ENCODE measurements at places on chromosomes 6 and 20.

DNA sequence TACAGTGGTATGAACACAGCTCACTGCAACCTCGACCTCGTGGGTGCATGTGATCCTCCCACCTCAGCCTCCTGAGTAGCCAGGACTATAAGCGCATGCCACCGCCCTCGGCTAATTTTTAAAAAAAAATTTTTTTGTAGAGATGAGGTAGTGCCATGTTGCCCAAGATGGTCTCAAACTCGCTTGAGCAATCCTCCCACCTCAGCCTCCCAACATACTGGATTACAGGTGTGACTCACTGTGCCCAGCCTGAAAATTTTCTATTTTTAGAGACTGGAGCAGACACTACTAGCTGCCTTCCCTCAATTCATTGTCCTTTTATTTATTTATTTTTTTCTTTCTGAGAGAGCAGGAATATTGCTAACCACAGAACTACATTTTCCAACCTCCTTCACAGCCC, 20.3 kb upstream of the GTF3C6 start:
- no peak for DNase-seq

GRCh38 chr6:118750143-118750542, 98.8 kb upstream of the CEP85L start:
- DNase-seq: no peak

DNA sequence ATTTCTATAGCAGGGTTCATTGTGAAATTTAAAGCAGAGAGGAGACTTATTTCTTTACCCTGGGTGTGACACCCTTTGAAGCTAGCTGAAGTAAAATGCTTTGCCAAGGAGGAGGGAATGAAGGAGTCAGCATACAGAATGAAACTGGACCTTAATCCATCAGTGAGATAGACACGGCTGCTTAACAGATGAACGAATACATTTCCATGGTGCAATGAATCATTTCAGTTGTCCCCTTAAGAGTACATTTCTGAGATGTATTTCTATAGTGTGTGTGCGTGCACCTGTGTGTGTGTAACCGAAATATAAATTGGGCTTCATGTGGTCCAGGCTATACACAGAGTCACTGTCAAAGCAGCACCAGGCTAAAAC, 73.8 kb upstream of the CD93 start:
- no peak for DNase-seq

- DNase-seq: no peak
Observed at GRCh38 chr6:27834384-27834783, 77.8 kb downstream of the OR2B2 start.

DNA sequence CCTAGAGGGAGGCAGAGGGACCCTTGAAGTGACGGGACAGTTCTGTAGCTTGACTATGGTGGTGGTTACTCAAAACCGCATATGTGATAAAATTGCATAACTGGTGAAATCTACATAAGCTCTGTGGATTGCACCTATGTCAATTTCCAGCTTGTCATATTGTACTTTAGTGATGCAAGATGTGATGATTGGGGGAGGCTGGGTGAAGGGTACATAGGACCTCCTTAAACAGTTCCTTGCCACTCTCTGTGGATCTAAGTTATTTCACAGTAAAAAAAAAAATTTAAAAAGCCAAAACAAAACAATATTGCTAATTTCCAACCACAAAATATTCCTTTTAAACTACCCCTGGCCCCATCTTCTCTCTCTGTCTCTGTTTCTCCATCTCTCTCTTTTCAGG, 472.6 kb upstream of the SULF2 start:
- no peak for DNase-seq

DNA sequence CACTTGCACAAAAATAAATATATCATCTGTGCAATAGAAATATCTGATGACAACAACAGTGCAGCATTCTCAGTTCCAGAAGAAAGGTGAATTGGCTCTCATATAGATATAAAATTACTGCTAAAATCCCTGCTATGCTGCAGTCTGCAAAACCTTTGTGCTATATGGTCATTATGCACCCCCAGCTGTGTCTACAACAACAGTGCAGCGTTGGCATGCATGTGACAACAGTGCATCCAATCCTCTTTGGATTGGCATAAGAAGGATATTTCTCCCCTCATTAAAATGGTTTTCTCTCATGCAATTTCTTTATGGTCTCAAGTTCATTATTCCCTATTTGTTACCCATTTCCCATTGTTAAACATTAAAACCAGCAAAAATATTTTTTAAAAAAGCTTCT, 23.1 kb downstream of the OR2B6 start:
- DNase-seq: no peak

DNA sequence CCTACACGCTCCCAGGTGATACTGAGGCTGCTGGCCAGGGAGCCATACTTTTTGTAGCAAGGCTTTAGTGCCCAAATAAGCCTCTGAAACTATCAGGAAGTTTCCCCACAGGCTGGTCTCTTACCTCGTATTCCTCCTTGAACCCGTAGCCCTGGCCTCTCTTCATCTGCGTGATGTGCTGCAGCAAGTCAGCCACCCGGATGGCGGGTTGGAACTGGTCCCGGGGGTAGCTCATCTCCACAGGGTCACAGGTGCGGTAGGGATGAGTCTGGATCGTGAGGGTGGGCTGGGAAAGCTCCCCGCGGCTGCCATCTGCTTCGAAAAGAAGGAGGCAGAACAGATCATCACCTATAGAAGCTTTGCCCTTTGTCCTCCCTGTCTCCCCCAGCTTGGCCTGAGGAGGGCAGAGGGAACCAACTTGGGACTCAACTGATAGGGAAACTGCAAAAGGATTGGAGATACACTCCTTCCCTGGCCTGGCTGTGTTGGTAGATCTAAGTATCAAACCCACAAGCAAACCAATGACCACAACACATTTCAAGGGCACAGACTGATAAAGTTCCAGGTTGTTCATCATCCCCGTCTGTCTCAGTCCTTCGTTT, 543.2 kb upstream of the CHD6 start:
- no peak for DNase-seq

DNA sequence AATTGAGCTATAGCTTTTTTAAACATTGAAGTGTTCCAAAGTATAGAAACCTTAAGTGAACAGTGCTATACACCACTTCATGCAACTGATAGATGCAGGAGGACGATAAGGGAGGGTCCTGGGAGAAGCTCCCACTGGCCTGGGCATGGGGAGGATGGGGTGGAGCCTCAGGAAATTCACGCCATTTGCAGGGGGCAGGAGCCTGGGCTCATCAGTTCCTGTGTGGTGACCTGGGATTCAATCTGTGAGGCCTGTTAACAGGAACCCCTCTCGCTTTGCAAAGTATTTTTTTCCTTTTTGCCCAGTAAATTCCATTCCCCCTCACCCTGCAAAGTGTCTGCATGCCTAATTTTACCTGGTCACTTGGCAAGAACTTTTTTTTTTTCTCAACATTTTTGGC, 11.0 kb upstream of the ASCC3 start:
- DNase-seq: no peak

- no peak for DNase-seq
Observed at GRCh38 chr20:25382704-25383370, 7.8 kb downstream of the ABHD12 start.

- DNase-seq: no peak
Observed at GRCh38 chr6:79420054-79420453, 117.2 kb downstream of the LCA5 start.

DNA sequence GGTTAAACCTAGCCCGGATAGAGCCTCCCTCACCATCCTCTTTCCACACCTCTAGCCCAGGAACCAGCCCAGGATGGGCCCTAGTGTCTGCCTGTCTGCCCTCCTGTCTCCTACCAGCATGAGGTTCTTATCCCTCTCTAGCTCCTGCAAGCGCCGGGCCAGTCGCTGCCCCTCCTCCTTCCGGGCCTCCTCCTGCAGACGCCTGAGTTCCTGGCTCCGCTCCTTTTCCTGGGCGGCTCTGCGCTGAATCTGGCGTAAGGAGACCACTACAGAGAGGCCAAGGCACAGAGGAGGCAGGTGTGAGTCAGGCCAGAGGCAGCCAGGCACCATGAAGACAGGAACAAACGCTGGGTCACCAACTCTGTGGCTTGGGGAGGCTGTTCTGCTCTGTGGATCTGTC, 4.3 kb upstream of the PSORS1C2 start:
- no peak for DNase-seq

GRCh38 chr20:51960047-51960675, 157.8 kb upstream of the SALL4 start:
- no peak for DNase-seq

DNA sequence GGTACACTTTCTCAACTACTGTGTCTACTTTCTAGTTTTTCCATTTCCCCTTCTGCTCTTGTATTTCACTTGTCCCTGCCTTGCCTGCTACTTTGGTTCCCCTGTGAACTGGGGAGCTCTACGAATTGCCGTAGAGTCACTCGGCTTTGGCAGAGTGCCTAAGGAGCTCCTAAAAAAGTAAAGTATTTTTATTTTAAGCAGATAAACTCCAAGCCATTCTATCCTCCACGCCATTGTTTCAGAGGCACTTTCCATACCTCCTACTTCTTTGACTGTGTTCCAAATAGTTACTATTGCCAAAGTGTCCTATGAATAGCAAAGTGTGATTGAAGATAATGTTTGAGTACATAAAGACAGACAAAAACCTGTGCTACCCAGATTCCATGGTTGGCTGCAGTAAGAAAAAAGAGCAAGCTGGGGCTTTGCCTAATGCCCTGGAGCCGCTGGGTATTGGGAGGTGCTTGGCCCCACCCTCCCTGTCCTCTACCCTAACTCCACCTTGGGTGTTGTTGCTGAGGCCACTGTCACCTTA, 5.1 kb upstream of the MBOAT1 start:
- no peak for DNase-seq

GRCh38 chr6:55664591-55665587, 85.9 kb upstream of the HMGCLL1 start:
- no peak for DNase-seq

DNA sequence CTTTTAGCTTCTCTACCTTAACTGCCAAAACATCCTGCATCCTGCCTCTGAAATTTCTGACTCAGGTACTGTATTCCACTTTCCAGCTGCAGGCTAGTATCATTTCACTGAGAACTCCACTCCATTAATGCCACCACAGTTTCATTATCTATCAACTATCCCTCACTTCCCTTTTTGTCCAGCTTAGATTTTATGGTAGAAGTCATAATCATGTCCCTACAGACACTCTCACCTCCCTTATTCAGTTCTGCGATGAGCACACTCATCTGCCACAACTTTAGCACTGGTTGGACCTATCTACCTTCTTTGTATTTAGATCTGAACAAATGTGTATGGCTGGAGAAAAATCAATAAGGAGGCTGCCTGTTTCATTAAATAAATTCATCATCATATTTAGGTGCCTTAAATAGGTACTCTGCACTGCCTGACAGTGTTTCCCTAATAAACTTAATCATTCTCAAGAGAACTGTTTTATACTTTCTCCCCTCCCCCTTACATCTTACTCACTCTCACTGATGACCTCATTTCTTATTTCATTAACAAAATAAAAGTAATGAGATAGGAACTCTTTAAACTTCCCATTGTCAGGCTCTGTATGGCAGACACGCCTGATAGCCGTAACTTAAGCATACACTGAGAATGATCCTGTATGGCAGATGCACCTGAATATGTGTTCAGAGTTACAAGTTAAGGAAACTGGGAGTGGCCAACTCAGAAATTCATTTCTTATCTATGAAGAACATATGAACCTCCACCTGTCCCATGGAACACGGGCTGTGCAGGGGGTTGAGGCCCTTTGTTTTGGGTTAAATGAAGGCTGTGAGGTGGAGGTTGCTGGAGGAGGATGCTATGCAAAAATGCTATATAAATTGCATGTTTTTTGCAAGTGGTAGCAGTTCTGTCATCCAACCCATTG, 95.3 kb upstream of the MAN1A1 start:
- no peak for DNase-seq

GRCh38 chr6:89708316-89708715, 69.8 kb upstream of the LYRM2 start:
- no peak for DNase-seq

- no peak for DNase-seq
Observed at GRCh38 chr6:98678481-98678880, 155.9 kb upstream of the POU3F2 start.

- no peak for DNase-seq
Observed at GRCh38 chr6:108368431-108369030, 73.7 kb downstream of the AFG1L start.

GRCh38 chr6:124879992-124880355, 82.3 kb upstream of the RNF217 start:
- DNase-seq: no peak

DNA sequence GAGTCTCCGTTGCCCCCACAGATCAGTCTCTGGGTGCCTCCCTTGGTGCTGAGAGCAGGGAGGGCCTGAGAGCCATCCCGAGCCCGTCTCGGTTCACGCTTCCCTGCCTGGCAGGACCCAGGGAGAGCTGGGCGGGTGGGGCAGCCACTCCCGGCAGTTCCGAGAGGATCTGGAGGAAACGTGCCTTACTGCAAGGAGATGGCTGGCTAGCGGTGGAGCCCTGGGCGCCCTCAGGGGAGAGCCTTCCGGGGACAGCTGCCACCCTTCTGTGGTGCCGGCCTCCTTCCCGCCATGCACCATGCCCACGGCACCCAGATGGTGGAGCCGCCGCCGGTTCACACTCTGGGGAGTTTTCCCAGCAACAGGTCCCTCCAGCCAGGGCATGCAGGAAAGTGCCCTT, 45.8 kb upstream of the SLCO4A1 start:
- no peak for DNase-seq

- DNase-seq: peak; percentile 43
Observed at GRCh38 chr6:158654960-158655489, 5.2 kb downstream of the SYTL3 start.

DNA sequence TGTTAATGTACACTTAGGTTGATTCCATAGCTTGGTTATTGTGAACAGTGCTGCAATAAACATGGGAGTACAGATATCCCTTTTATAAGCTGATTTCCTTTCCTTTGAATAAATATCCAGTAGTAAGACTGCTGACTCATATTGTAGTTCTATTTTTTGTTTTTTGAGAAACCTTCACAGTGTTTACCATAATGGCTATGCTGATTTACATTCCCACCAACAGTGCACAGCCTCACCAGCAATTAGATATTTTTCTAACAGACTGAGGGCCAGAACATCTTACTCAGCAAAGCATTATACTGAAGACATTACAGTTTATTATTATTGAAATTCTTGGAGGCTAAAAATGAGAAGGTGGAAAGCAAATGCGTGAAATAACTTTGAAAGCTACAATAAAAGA, 187.3 kb upstream of the HEY2 start:
- no peak for DNase-seq

DNA sequence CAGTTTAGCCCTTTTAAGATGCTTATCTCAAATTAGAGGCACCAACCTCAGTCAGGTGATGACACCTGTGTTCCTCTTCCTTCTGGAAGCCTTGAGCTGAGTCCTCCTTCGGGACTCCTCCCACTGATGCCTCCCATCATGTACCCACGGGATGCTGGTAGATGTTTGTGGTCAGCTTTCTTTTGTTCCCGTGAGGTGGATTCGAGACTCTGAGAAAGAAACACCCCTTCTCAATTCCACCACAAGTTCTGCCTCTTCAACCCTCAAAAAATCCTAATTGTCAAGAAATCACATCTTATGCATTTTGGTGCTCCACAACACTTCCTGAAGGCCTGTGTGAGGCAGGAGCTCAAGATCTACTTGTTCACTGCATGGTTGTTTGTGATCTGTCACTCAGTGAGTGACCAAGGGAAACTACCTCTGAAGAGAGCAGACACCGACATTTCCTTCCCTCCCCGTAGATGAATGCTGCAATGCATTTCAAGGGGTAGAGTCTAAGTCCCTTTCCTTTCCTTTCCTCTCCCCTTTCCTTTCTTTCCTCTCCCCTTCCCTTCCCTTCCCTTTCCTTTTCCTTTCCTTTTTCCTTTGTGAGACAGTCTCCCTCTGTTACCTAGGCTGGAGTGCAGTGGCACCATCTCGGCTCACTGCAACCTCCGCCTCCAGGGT, 50.5 kb downstream of the PCNA start:
- DNase-seq: no peak

GRCh38 chr6:15014958-15015357, 230.9 kb upstream of the JARID2 start:
- DNase-seq: no peak

All from fibroblast of skin of left biceps (primary cell).